CD8-positive, alpha-beta memory T cell (primary cell): ENCODE measurements at places on chromosomes 16 and 17. TPM values are rescaled to one million over a fixed set of nuclear protein-coding genes. Genes with fewer than 3 reads are reported as not detected.

DNA sequence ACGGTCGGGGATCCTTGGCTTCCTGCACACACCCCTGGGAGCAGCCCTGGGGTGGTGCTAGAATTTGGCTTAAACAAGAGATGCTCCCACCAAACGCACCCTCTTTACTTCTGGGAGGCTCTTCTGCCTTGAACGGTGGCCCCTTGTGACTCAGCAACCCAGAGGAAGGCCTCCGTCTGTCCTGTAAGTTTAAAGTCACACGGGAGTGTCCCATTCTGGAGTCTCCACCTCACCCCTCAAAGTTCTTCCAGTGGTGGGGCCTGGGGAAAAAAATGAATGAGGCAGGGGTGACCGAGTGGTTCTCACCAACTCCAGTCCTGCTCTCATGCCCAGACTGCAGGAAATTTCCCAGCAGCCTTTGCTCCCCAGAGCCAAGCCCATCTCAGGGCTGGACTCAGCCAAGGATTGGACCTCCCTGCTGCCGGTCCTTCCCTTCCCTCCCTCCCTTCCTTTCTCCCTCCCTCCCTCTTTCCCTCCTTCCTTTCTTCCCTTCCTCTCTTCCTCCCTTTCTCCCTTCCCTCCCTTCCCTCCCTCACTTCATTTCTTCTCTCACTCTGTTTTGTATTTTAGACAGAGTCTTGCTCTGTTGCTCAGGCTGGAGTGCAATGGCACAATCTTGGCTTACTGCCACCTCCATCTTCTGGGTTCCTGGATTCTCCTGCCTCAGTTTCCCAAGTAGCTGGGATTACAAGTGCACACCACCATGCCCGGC, 11.4 kb downstream of the ITGAD start:
- no peaks in the 10 kb centered on the region for H3K36me3 ChIP-seq
- H3K4me1 ChIP-seq = peaks cover 11% of the 10 kb centered on the region
- H3K4me3 ChIP-seq = no peak overlapping the region
- no peak overlapping the region for H3K27ac ChIP-seq
- H3K27me3 ChIP-seq = no peaks in the 10 kb centered on the region

Gene MT4
- total RNA-seq = not detected

DNA sequence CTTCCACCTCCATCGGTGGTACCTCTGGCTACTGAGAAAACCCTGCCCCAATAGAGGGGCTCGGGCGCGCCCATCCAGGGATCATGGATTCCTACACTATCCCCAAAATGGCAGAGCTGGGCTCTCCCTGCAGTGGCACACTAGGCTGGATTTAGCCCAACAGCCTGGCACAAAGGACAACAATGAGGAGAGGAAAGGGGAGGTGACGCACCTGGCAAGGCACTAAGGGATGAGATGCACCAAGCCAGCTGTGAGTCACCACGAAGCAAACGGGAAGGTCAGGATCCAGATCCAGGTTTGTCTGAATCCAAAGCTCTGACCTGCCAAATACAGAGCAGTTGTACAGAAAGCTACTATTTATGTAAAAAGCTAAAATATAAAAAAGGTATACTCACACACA, 18.1 kb downstream of the UBE2O start:
- no peak overlapping the region for H3K4me3 ChIP-seq
- no peak for DNase-seq
- H3K27me3 ChIP-seq = no peaks in the 10 kb centered on the region
- H3K36me3 ChIP-seq = no peaks in the 10 kb centered on the region
- no peak overlapping the region for H3K27ac ChIP-seq

GRCh38 chr16:59510008-59510424, 775.9 kb upstream of the GOT2 start:
- H3K4me1 ChIP-seq = no peaks in the 10 kb centered on the region
- no peaks in the 10 kb centered on the region for H3K36me3 ChIP-seq
- DNase-seq = no peak

- H3K27me3 ChIP-seq = no peaks in the 10 kb centered on the region
- H3K4me1 ChIP-seq = no peaks in the 10 kb centered on the region
- H3K27ac ChIP-seq = no peak overlapping the region
- H3K4me3 ChIP-seq = no peak overlapping the region
- no peaks in the 10 kb centered on the region for H3K36me3 ChIP-seq
Observed at GRCh38 chr17:146546-146945, 9.2 kb downstream of the SCGB1C2 start.

Gene ATP2A1
- total RNA-seq = 1.9 TPM

- no peak overlapping the region for H3K27ac ChIP-seq
- H3K4me3 ChIP-seq = no peak overlapping the region
- H3K4me1 ChIP-seq = no peaks in the 10 kb centered on the region
- H3K36me3 ChIP-seq = no peaks in the 10 kb centered on the region
- no peaks in the 10 kb centered on the region for H3K27me3 ChIP-seq
Observed at GRCh38 chr17:6023036-6023831, 46.9 kb upstream of the WSCD1 start.

DNA sequence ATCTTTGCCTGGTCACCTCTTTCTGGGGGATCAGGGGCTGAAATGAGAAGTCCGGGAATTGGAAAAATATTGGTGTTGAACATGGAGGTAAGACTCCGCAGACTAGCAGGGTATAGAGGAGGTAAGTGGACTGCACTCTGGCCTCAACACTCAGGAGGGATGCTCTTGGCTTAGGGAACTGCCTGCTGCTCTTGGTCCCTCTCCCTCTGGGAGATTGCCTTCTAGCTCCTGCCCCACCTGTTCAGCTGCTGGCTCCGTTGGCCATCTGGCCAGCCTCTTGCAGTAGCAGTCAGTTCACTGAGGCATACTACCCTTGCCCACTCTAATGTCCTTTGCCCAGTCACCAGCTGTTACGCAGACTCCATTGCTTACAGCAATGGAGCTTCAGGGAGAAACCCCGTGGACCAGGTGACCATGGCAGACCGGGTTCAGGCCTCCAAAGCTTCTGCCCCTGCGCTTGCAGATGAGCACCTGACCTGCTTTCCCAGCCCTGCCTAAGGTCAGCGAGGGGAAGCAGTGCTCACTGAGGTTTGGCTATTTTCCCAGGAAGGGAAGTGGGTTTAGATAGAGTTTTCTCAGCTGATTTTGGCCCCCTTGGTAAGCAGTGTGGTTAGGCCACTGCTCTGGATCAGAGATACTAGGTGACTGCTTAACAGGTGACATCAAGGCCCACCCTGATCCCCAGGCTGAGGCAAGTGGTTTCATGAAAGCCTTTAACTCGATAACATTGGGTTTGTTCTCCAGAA, 11.9 kb downstream of the CDK5RAP3 start:
- peaks cover 10% of the 10 kb centered on the region for H3K4me1 ChIP-seq
- H3K36me3 ChIP-seq = peaks cover 38% of the 10 kb centered on the region
- no peak overlapping the region for H3K27ac ChIP-seq
- DNase-seq = no peak
- no peak overlapping the region for H3K4me3 ChIP-seq

DNA sequence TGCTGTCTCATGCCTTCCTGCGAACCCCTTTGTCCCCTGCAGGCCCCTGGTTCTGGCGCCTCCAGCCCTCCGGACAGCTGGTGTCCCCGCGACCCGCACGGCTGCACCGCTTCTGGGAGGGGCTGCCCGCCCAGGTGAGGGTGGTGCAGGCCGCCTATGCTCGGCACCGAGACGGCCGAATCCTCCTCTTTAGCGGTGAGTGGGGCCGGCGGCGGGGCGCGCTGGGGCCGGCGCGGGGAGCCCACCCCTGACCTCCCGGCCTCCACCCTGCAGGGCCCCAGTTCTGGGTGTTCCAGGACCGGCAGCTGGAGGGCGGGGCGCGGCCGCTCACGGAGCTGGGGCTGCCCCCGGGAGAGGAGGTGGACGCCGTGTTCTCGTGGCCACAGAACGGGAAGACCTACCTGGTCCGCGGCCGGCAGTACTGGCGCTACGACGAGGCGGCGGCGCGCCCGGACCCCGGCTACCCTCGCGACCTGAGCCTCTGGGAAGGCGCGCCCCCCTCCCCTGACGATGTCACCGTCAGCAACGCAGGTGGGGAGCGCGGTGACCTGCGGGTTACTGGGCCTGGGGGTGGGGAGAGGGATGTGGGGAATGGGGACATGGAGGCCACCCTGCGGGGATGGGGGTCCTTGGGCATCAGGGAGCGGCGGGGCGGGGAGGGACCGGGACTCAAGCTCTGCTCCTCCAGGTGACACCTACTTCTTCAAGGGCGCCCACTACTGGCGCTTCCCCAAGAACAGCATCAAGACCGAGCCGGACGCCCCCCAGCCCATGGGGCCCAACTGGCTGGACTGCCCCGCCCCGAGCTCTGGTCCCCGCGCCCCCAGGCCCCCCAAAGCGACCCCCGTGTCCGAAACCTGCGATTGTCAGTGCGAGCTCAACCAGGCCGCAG, 7.1 kb upstream of the IL32 start:
- peak overlapping the region; percentile 71 for H3K4me3 ChIP-seq
- DNase-seq = peak; percentile 44
- peaks cover 47% of the 10 kb centered on the region for H3K4me1 ChIP-seq
- no peaks in the 10 kb centered on the region for H3K27me3 ChIP-seq
- peak overlapping the region; percentile 75 for H3K27ac ChIP-seq
- no peaks in the 10 kb centered on the region for H3K36me3 ChIP-seq

GRCh38 chr16:19748389-19749168, 30.5 kb downstream of the IQCK start:
- H3K4me1 ChIP-seq = no peaks in the 10 kb centered on the region
- no peaks in the 10 kb centered on the region for H3K27me3 ChIP-seq
- DNase-seq = no peak
